ENCODE measurements at places on chromosomes 5 and 9. TPM values are rescaled to one million over a fixed set of nuclear protein-coding genes. Genes with fewer than 3 reads are reported as not detected.

Gene F2RL2
- 6.6 TPM for total RNA-seq

Gene SCGB3A2
- not detected for total RNA-seq

Gene WDR31
- total RNA-seq = 1.3 TPM

Gene CAMSAP1
- 20.8 TPM for total RNA-seq

Gene OTP
- not detected for total RNA-seq

Gene ZFP2
- total RNA-seq = under 0.01 TPM

Gene TMC1
- total RNA-seq = 0.86 TPM

Gene MYMK
- total RNA-seq = not detected

Gene NXNL2
- total RNA-seq = 0.22 TPM

Gene ZFP62
- total RNA-seq = 9.0 TPM

Gene LCN1
- total RNA-seq = not detected

Gene TAF11L5
- total RNA-seq = not detected

Gene SLC6A7
- total RNA-seq = under 0.01 TPM

Gene C9orf152
- not detected for total RNA-seq

Gene SCGB3A1
- not detected for total RNA-seq

Gene OLFM1
- 0.44 TPM for total RNA-seq

Gene POLR3G
- 1.1 TPM for total RNA-seq

Gene STPG3
- not detected for total RNA-seq

Measured in placental pericyte (primary cell).